D341Med (cell line): ENCODE measurements at places on chromosomes 12 and 14.

DNA sequence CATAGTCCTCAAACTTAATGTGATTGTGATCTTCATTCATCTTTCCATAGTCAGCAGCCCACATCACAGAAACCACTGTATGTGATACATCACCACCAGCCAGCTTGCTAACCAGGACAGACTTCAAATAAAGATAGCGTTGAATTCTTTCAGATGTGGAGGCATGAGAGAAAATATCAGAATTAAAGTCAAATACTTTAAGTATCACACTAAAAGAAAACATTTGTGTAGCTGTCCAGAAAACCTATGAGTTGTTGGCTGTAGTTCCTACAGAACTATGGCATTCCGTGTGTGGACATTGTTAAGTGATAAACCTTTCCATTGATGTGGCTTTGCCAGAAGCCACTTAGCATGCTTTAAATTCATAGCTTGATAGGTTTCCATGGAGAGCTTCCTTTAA is 105.1 kb downstream of the LLPH start:
- no peak for DNase-seq

GRCh38 chr12:104385510-104385909 is 71.2 kb upstream of the CHST11 start:
- no peak for DNase-seq

GRCh38 chr14:90408713-90409112 is 11.9 kb downstream of the CALM1 start:
- no peak for DNase-seq

GRCh38 chr12:113081873-113082272 is 25.3 kb downstream of the DTX1 start:
- DNase-seq = no peak

DNA sequence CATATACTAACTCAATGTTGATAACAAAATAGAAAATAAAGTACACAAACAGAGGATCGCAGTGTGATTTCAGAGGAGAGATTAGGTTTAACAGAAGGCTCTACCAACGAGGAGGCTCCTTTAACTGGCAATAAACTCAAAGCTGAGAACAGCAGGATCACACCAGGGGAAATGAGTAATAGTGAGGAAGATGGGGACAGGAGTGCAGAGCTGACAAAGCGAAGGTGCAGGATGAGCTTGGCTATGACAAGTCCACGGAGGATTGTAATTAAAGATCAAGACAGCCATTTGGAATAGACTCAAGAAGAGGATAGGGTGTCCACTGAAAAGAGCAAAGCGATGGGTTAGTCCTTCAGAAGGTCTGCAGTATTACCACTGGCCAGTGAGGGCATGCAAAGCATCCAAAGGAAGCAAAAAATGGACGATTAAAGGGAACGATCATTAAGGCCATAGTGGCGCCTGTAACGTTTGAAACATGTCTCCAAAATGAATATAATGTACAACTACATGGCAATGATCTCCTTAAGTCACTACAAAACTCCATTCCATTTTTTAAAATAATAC is 85.3 kb downstream of the GRIN2B start:
- DNase-seq = no peak
